ENCODE measurements at places on chromosomes 3 and 15.

GRCh38 chr3:180062771-180063170, 26.0 kb upstream of the PEX5L start:
- no peak for DNase-seq

- no peak for DNase-seq
Measured at GRCh38 chr15:39942101-39942752, 8.3 kb downstream of the EIF2AK4 start.

DNA sequence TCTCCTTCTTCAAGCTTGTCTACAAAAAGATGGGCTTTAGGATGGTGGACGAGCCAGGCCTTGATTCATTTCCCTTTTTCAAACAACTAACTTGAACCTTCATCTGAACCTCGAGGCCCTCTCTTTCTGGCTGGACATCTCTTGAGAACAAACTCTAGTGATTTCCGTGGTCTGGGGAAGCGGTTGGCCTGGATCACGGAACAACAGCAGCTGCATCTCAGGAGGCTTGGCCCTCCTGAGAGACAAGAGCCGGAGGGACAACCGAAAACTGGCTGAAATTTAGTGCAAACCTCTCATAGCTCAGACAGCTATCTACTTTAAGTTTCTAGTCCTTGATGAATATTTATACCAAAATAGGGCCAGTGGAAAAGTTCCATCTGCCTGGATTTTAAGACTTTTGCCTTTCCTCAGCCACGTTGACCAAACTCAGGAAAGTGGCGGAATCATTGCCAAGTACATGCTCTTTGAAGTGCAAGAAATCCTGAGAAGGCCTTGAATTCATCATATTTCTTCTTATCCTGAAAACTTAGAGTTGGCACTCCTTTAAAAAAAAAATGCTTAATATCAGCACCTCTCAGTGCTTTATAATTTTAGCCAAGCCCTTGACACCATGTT, 14.5 kb downstream of the LMCD1 start:
- no peak for DNase-seq

- DNase-seq: no peak
Measured at GRCh38 chr3:152317184-152317583, 48.5 kb downstream of the MBNL1 start.

DNA sequence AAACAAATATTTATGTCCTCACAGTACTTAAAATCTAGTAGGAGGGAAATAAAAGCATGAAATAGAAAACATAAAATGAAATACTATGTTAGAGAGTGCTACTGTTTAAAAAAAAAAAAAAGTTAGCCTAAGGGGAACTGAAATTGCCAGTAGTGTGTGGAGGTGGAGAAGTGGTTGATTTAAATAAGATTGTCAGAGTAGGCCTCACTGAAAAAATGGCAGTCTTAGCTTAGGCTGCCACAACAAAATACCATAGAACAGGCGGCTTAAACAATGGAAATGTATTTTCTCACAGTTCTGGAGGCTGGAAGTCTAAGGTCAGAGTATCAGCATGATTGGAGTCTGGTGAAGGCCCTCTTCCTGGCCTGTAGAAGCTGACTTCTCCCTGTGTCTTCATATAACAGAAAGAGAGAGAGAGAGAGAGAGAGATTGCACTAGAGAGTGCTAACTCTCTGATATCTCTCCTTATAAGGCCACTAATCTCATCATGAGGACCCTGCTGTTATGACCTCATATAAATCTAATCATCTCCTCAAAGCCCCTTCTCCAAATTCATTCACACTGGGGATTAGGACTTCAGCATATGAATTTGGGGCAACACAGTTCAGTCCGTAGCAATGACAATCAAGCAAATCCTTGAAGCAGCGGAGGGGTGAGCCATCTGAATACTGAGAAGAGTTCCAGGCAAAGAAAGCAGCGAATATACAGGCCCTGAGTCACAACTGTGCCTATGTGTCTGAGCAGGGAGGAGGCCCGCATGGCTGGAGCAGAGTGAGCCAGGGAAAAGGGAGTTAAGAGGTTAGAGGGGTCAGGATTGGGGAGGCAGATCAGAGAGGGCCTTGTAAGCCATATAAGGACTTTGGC, 23.6 kb upstream of the LRRC34 start:
- DNase-seq: no peak

DNA sequence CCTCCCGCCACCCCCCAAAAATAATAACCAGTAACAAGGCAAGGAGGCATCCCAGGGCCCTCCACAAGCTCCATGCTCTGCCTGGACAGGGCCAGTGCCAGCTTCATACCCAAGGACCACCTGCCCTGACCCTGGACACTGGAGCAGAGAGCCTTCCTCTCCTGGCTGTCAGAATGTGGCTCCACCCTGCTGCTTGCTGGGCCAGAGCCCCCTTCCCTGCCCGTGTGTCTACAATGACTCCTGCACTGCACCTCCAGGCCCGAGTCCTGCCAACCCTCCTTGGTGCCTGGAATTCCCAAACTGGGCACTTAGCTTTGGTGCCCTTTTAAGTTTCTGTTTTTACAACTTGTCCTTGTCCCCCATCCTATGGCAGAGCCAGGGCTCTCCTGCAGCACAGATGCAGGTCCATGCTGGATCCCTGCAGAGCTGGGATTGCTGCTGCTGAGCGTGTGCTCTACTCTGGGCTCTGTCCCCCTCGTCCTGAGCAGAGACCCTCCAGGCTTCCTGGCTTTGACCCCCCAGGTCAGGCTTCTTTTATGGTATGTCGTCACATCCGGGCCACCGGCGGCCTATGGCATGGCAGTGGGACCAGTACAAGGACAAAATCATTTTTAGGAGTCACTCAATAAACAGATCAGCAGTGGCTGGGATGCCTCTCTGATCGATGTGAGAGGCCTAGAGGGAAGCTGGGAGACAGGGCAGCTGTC, 11.4 kb upstream of the SNRPA1 start:
- DNase-seq: no peak

GRCh38 chr3:128069271-128069670, 17.0 kb downstream of the SEC61A1 start:
- DNase-seq: no peak

GRCh38 chr3:71247221-71247957, 336.1 kb downstream of the FOXP1 start:
- no peak for DNase-seq

- peak; percentile 30 for DNase-seq
Measured at GRCh38 chr3:194312743-194313281, 38.3 kb downstream of the CPN2 start.

GRCh38 chr3:128112357-128112968, 11.1 kb downstream of the RUVBL1 start:
- no peak for DNase-seq

DNA sequence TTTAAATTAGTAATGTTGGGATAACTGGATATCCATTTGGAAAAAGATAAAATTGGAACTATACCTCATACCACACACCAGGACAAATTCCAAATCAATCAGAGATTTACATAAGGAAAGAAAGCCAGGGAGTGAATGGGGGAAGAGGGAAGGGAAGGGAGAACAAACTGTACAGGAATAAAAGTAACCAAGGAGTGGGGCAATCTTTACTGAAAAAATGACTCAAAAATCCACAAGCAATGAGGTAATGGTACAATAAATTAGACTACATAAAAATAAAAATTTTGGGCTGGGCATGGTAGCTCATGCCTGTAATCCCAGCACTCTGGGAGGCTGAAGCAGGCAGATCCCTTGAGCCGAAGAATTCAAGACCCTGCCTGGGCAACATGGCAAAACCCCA, 82.6 kb downstream of the MLH1 start:
- DNase-seq: no peak

DNA sequence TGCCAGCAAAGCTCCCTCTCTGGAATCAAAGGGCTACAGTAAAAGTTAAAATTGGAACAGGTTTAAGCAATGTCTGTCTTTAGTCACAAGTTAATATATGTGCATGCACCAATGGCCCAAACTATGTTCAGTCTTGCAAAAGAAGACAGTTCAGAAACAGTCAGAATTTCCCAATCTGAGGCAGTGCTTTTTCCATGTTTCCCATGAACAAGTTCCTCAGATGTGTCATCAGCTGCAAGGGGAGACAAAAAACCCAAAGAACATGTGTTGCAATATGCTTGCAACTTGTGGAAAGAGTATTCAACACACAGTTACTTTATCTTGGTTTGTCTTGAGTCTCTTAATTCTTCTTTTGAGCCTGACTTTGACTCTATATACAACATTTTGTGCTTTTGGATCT, 148.4 kb downstream of the USP13 start:
- no peak for DNase-seq

- DNase-seq: no peak
Measured at GRCh38 chr3:167100200-167100599, 279.9 kb downstream of the ZBBX start.

GRCh38 chr3:143185401-143185800, 65.8 kb downstream of the CHST2 start:
- no peak for DNase-seq

DNA sequence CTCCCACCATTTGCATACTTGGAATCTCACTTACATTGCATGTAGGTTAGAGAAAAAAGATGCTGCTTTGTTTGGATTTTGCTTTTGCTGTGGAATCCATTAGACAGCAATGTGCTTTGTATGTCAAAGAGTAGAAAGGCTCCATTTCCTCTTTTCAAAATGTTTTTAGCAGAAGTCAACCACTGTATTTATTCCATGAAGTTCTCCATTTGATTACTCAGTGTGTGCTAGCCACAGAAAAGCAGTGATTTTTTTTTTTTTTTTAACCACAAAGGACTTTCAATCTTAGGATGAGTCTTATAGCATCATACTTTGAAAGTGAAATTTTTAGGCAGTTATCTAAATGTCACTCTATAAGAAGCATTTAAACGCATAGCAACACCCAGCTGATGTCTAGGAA, 285.0 kb upstream of the ADAMTS9 start:
- DNase-seq: no peak

DNA sequence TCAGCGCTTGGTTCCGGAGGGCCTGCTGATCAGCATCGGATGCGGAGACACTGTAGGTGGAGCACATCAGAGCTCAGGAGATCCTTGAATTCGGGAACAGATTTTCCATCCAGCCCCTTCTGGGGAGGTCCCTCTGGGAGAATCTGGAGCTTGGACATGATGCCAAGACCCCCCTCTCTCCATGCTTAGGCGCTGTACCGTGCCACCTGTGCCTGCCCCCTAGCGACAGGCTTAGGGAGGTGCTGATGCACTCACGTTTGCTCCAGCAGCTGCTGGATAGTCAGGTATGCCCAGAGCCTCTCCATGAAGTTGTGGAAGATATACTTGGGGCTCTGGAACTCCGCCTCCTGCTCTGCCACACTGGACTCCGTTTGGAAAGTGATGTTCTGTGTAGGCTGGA, 9.7 kb downstream of the ITIH4 start:
- DNase-seq: no peak
